ENCODE measurements at places on chromosomes 1 and 21.

DNA sequence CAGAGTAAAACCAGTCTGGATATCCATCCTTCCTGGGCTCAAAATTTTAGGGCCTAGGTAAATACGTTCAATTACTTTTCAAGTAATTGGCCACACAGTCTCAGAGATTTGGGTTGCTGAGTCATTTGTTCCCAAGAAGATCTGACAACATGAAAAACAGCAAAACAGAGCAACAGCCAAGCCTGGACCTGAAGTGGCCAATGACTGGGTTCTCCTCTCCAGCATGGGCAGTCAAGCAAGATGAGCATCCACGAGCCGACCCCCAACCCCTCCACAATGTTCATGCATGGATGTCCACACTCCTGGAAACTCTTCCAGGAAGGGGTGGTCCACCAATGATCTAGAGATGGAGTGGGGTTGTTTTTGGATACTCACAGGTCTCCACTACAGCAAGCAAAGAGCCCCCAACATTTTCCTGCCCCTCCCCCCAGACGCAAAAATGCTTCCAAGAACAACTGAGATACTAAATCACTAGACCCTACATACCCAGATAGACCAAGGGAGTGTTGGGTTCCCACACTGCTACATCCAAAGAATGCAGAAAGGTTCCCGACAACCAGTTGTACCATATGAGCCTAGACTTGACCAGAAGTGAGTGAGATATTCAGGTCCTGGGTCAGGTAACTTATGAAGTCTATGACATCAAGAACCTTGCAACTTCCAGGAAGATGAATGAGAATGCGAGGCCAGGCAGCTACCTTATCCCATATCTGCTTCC is 73.0 kb downstream of the CD46 start:
- no peak for DNase-seq

DNA sequence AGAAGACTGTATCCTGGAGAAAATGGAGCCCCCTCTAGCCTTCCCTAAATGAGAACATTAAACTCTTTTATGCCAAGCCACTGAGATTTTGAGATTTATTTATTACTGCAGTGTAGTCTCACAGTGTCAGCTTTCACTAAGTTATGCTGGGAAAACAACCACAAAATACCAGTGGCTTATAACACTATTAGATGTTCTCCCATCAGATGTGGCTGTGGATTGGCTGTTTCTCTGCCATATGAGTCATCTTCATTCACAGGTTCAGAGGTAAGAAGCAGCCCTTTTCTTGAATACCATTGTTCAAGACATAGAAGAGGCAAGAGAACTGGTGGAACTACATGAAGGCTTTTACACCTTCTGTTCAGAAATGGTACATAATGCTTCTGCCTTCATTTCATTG is 32.1 kb upstream of the ST6GALNAC5 start:
- no peak for DNase-seq

DNA sequence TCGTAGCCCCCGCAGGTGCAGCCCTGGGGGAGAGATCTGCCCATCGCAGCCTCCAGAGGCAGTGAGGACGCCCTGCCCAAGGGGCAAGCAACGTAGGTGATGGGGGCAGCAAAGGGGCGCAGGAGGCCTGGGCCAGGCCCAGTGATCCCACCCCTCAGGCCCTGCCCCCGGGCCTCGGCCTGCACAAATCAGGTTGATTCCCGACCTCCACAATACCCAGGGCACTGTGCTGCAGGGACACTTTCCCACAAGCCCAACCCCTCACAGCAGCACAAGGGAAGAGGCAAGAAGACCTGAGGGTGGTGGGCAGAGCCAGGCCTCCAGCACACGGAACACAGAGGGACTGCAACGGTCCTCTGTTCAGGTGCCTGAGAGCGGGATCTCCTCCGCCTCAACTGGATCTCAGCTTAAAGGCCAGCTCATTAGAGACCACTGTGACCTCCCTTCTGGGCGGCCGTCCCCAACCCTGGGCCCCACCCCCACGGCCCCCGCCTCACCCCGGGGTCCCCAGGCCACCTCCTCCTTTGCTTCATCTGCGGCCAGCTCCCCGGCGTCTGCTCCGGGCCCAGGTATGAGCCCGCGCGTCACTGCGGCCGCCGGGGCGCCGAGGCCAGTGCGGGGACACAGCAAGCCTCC is 812 bp upstream of the ARF1 start:
- DNase-seq: no peak

DNA sequence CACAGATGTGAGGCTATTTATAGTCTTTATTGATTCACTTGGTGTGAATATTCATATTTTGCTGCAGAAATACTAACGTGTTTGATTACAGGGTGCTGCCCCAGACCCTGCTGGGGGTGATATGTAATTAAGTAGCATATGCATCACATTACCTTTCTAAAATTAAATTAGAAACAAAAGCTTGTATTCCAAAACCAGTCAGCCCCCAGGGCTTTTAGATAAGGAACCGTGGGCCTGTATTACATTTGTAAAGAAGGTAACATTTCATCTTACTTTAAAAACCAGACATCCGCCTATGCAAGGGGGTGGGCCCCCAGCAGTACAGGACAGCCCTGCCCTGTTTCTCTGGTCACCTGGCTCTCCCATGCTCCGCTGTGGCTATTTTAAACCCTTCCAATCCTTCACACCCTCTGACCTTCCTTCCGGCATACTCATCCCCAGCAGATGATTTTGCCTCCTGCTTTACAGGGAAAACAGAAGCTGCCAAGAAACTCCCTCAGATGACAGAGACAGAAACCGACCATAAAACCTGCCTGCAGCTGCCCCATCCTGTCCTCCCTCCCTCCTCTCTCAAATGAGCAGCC is 22.0 kb upstream of the KCNC4 start:
- DNase-seq: no peak

DNA sequence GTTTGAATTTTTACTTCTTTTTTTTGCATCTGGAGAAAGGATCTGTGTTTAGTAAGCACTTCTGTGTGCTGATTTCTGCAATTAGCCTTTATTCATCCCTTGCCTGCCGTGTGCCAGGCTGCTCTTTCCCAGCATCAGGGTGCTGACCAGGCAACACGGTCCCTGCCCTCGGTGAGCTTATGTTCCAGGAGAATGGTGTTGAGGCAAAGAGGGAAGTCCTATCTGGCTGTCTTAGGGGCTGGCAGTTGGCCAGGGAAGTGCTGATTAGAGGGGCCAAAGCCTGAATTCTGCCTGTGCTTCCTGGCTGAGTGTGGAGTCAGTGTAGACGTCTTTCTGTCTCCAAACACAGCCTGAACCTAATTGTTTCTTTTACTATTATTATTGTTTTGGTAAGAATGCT is 187.1 kb downstream of the CAMTA1 start:
- DNase-seq: no peak

DNA sequence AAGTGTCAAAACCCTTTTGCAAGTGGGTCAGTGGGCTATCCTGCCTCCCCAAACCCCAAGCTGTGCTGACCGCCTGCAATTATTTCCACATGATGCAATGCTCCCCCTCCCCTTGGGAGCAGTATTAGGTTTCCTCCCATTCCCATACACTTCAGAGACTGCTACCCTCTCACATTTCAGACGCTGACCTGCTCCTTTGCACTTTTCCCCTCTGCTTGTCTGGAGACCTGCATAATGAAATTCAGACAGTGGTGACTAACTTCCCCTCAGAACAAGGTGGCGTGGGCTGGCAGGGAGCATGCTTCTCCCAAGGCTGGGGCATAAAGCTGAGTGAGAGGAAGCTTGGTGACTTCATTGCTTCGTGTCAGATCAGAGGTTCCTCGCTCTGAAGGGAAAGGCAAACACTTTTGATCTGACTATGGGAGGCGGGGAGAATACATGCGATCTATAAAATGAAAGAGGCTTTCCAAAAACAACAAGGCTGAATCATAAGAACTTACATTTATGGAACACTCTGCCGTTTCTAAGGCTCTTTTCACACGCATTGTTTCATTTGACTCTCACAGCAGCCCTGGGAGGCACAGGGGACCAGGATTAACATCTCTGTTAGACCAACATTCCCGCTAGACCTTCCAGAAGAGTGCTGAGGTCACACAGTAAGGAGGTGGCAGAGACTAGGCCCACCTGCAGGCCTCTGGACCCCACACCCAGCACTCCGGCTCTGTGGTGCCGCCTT is 27.5 kb upstream of the ROR1 start:
- peak; percentile 39 for DNase-seq

DNA sequence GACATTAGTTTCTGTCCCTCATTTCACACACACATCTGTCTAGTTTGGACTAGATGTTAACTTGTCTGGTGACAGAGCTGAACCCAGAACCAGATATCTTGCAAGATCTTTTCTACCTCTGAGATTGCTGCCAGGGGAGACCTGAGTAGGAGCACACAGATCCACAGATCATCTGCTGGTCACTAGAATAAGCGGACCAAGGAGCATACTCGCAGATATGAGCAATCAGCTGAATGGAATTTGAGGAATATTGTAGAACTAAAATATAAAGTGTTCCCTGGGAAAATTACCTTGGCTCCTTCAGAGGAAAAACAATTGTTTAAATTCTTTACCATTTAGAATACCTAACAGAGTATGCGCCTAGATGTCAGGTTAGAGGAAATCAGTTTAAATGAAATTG is 90.7 kb downstream of the TNFSF18 start:
- DNase-seq: no peak

GRCh38 chr1:64046891-64047290 is 156.5 kb upstream of the UBE2U start:
- DNase-seq: no peak

GRCh38 chr1:205523891-205524793 is 19.7 kb downstream of the CDK18 start:
- peak; percentile 84 for DNase-seq

DNA sequence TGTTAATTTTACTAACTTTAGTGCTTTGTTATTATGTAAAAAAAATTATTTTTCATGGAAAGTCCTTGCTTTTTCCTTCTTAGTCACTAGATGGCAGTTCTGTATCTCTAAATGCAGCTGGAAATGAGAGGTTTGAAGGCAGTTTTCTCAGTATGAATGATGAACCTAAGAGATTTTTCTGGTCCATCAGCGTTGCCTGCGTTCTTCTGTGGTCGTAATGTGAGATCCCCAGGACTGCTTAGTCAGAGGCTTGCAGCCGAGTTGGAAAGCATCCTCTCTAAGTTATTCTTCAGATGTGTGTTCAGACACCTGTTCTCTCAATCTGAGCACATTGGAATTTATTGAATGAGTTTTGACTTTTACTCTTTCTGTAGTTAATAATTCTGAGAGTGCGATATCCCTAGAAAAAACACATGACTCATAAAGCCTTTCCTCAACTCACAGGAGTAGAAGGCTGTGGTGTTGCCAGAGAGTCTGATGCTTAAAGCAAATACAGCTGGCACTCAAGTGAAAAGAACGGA is 99.3 kb downstream of the FMN2 start:
- no peak for DNase-seq

- DNase-seq: no peak
These were observed 1047.6 kb upstream of the ADGRL4 start for GRCh38 chr1:80054129-80054528.

DNA sequence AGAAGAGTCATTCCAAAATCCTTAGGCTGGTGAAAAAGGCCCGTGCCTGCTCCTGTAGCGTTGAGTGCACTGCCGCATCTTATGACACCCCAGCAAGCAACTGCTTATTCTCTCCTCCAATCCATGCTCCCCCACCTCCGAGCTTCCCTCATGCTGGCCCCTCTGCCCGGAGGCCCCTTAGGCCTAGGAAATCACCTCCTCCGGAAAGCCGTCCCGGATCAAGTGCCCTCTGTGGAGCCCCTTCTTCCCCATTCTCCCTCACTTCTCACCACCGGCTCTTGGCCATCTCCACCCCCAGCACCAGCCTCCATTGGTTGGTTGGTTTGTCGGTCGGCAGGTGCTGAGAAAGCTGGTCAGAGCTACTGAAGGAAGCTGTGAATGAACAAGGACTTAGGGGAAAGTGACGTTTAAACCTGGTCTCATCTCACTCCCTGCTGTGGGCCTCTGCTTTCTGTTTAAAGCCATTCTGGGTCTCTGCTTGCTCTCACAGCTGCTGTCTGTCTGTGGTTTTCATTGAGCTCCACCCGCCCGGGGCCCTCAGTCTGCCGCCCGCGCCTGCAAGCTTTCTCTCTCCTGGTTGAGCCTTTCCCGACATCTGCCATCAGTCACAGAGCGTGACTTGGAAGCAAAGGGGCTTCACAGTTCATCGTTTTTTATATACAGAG is 122.2 kb downstream of the KCNN3 start:
- peak; percentile 65 for DNase-seq

- DNase-seq: no peak
These were observed 79.2 kb upstream of the ARHGEF16 start for GRCh38 chr1:3375245-3375644.

GRCh38 chr1:114522264-114522575 is 11.2 kb upstream of the TRIM33 start:
- DNase-seq: no peak
